ENCODE measurements at places on chromosomes 12 and 14.

GRCh38 chr12:90010089-90010488 lies 301.5 kb upstream of the ATP2B1 start:
- no peak for DNase-seq

DNA sequence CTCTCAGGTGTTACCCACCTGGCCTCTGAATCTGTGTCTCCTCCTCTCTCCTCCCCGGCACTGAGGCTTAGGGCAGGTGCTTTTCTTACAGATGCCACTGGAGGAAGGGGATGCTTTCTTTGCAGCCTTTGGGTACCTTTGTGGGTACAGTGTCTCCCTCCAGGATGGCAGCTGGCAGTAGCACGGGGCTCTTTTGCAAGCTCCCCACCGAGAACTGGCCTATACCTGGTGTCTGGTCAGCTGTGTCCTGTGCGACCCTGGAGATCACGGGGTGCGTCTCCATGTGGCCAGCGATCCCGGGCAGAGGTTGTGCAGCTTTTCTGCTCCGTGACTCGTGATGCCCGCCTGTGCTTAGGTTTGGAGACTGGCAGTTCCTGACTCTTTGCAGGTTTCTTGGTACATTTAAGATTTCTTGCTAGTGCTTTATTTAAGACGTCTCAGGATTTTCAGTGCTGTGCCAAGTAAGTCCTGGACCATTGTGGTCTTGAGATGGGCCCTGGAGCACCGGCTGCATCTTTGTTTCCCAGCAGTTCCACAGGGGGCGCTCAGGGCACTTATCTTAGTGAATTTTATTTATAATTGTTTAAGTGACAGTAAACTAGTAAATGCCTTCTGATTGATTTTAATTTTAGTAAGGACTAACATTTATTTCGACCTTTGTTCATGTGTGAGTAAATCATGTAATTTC lies 68.9 kb downstream of the DDX51 start:
- peak; percentile 28 for DNase-seq

GRCh38 chr14:64440494-64440893 lies 24.8 kb upstream of the AKAP5 start:
- peak; percentile 62 for DNase-seq

DNA sequence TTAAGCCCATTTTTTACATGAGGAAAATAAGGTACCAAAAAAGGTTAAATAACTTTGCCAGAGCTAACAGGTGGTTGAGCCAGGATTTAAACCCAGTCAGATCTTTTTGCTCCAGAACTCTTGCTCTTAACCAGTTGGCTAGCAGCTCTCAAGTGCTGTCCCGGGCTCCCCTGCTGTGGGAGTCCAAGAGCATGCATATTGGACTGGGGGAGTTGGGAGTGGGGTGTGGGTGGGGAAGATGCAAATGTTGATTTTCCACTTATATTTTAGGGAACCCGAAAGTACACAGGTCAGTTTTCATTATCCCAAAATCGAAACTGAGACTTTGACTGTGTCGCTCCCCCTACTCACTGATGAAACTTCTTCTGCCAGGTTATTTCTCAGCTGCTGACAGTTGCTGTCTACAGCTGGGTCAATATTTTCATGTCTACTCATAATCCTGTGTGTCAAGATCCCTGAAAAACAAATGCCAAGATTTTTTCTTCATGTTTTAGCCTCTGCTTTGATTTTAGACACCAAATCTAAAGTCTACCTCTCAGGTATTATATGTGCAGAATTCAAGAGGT lies 172.3 kb upstream of the TMPO start:
- no peak for DNase-seq

DNA sequence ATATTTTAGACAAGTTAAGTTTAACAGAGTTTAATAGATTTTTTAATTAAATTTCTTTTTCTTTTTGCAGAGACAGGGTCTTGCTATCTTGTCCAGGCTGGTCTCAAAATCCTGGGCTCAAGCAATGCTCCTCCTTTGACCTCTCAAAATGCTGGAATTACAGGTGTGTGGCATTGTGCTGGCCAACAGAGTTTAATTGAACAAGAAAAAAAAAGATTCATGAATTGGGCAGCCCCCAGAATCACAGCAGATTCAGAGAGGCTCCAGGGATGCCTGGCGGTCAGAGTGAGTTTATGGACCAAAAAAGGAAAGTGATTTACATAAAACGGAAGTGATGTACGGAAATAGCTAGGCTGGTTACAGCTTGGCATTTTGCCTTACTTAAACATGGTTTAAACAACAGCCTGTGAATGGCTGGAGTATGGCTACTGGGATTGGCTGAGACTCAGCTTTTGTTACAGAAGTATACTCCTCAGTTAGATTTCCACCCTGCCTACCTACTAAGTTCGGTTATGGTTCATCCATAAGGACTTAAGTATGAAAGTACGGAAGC lies 14.5 kb upstream of the TESPA1 start:
- DNase-seq = no peak
